NCI-H524 (cell line): ENCODE measurements at places on chromosomes 2 and 18.
A peak's percentile ranks its signal among the peaks of the same experiment; 100 is the strongest.

GRCh38 chr2:234701421-234701820 lies 204.5 kb upstream of the ARL4C start:
- no peak for DNase-seq

DNA sequence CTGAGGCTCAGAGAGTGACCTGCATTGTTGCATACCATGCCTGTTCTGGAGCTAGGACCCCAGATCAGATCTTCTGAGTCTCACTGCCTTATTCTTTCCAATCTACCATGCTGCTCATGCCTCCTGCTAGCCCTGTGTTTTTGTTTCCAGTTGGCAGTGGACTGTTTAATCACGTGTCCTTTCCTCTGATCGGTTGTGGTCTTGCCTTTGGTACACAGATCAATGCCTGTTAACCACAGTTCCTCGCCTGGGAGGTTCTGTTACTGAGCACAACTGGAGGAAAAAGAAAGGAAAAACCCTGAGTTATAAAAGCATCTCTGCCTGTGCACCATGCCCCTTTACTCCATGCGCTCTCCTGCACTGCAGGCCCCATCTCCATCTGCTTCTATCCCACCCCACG lies 329.1 kb downstream of the SETBP1 start:
- no peak for DNase-seq

DNA sequence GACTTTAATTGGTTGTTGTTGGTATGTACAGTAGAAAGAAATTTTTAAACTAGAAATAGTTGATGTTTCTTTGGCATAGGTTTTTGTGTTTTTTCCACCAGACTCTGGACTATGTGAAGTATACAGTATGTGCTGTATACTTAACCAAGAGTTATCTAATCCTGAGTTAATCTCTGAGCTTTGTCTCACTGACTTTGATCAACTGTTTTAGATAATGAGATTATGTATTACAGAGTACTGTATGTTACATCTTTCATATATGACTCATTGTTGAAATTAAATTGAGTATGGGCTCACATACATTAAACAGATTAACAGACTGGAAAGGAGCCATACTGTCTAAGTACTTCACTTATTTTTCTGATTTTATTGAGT lies 38.0 kb downstream of the ACTR2 start:
- no peak for DNase-seq

- DNase-seq = no peak
These were observed 542.1 kb upstream of the SYT4 start for GRCh38 chr18:43819397-43819796.

DNA sequence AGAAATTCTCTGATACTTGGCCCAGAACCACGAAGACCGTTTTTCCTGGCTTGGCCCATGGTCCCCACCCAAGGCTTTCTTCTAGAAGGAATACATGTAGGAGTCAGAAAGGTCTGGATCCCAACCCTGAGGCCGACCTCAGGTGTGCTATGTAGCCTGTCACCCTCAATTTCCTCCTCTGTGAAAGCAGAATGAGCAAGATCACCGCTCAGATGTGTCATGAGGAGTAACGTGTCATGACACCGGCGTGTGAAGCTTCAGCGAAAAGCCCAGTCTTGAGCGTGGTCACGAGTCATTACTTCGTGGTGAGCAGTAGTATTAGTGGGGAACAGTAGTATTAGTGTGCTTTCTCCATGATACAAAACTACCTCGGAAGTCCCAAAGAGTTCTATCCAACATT lies 103.4 kb downstream of the ALPK2 start:
- DNase-seq = no peak

- peak; percentile 26 for DNase-seq
These were observed 143.2 kb upstream of the SETBP1 start for GRCh38 chr18:44537526-44537925.

DNA sequence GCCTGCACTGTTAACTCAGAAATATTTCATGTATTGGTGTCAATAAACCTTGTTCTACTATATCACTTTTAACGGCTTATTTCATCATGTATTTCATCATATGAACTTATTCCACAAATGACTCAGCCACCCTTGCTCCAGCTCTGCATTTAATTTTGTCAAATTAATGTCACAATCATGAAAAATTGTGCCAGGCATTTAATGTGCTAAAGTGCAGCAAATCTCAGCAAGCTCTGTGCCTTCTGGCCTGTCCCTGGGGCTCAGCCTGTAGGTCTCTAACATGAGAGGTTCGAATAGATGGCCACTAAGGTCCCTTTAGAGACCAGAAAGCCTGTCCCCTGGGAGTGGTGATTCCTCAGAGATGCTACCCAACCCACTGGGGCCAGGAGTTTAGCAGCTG lies 28.6 kb downstream of the BOD1L2 start:
- DNase-seq = no peak

GRCh38 chr2:102181919-102182635 lies 4.7 kb upstream of the IL1RL2 start:
- DNase-seq = peak; percentile 0

GRCh38 chr18:72456802-72457201 lies 87.3 kb downstream of the CBLN2 start:
- DNase-seq = no peak

DNA sequence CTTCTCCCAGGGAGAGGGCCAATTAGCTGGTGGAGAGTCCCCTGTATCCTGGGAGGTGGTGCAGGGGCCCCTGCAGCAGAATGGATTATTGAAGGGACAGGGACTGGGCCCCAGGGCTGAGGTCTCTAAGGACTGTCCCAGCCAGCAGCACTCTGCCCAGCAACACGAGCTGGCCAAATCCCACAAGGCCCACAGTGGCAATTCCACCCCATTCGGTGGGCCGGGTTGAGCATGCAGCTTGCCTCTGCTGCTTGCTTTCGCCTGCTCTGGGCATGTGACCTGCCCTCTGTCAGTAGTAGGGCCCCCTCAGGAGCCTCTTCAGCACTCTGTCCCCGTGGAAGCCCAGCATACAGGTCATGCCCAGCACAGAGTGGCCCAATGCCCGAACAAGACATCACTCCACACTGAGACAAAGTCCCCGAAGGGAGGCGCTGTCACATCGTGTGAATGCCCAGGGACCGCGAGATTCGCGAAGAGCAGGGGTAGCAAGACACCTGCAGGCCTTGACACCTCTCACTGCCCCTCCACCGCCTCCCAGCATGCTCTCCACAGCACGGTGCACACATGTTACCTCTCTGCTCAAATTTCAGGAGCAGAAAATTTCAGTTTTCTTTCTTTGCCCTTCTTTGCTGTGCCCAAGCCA lies 65.4 kb downstream of the CRACDL start:
- no peak for DNase-seq

GRCh38 chr2:46666044-46666679 lies 186.8 kb downstream of the TMEM247 start:
- peak; percentile 50 for DNase-seq

DNA sequence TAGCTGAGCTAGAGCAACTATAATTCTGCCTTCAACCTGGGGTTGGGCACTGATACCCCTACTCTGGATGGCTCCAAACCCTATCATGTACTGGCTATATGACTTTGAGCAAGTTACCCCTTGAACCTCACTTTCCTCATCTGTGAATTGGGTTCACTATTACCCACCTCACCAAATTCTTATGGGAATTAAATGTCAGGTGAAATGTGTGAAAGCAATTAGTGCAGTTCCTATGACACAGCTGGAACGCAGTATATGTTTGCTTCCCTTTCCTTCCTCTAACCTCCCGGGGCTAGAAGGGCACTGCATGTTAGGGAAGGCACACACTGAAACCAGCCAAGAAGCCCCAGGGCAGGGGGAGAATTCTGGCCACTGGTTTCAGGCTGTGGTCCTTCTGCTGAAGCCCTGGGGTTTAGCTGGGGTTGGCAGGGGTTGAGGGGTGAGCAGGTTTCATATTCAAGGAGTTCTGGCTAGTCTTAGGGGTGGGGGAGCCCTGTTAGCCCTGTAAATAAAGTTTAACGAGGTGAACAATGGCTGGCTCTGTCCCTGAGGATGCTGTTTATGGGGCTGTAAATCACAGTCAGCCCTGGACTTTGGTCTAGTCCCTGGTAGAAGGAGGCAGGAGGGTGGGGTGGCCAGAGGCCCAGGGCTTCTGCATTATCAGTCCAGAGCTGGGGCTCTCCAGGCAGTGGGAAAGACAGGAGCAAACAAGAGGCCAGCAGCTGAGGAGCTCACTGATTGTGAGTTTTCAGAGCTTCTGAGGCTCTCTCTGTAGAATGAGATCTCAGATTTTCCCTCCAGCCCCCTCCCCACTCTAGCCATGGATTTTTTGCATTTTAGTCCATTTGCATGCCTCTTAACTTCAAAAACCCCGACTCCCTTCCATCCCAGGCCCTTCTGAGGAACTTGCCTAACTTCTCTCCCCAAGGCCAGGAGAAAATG lies 8.0 kb downstream of the PKDCC start:
- no peak for DNase-seq

GRCh38 chr2:103898561-103898960 lies 955.4 kb upstream of the POU3F3 start:
- DNase-seq = no peak

DNA sequence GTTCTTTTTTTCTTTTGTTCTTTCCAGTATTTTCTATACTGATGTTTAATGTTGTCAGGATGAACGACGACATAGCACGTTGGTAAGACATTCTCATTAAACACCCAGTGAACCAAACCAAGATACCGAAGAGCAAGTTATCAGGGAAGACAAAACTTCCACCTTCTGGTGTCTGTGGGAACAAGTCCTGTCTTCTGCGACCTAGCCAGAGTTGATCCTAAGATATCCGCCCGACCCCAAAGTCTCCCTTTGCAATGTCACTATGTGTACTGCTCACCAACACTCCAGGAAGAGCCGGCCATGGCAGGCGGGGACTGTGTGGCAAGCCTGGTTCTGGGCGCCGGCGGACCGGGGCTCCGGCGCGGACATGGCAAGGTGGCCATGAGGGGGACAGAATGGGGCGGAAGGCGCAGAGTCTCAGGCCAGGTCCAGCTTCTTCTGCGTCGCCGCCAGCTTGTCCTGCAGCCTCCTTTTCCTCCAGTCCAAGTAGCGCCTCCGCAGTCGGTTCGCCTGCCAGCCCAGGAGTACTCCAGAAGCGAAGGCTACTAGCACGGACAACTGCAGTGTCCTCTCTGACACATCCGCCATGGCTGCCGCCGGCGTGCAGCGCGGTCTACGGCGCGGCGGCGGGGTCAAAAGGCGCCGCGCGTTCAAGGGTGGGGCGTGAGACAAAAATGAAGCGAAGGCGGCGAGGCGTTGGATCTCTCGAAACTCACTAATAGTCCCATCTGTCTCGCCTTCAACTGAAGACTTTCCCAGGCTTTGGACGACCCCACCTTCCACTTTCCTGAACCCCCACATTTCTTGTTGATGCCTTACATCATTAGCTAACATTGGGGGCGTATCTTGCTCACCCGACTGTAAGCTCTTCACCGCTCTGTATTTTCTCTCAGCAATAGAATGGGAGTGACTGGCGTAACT lies at the start of gene MTLN:
TSS of gene MTLN (minus strand) at position 610 of the 921 bp plus-strand sequence. CDS start at position 588, 22 bp downstream.
- peak; percentile 46 for DNase-seq

- no peak for DNase-seq
These were observed 30.4 kb downstream of the PRKRA start for GRCh38 chr2:178420463-178420999.

GRCh38 chr18:22069916-22070315 lies 99.5 kb upstream of the GATA6 start:
- no peak for DNase-seq

GRCh38 chr2:16201848-16202247 lies 261.5 kb downstream of the MYCN start:
- peak; percentile 69 for DNase-seq

- DNase-seq = no peak
These were observed 7.3 kb upstream of the ID2 start for GRCh38 chr2:8674420-8675009.

DNA sequence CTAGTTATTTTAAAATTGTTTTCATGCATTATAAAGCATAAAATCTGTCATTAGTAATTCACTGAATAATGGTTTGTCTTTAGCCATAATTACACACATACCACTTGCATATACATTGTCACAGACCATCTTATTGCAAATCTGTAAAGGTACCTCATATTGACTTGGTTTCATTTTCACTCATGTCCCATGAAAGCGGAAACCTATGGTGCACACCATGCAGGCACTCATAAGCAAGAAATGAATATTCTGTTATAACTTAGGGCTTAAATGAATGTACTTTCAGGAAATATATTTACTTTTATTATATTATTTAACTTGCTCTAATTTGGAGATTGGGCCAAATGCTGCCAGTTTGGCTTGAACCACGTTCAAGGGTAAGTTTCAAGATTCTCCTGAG lies 29.2 kb upstream of the STK17B start:
- no peak for DNase-seq

DNA sequence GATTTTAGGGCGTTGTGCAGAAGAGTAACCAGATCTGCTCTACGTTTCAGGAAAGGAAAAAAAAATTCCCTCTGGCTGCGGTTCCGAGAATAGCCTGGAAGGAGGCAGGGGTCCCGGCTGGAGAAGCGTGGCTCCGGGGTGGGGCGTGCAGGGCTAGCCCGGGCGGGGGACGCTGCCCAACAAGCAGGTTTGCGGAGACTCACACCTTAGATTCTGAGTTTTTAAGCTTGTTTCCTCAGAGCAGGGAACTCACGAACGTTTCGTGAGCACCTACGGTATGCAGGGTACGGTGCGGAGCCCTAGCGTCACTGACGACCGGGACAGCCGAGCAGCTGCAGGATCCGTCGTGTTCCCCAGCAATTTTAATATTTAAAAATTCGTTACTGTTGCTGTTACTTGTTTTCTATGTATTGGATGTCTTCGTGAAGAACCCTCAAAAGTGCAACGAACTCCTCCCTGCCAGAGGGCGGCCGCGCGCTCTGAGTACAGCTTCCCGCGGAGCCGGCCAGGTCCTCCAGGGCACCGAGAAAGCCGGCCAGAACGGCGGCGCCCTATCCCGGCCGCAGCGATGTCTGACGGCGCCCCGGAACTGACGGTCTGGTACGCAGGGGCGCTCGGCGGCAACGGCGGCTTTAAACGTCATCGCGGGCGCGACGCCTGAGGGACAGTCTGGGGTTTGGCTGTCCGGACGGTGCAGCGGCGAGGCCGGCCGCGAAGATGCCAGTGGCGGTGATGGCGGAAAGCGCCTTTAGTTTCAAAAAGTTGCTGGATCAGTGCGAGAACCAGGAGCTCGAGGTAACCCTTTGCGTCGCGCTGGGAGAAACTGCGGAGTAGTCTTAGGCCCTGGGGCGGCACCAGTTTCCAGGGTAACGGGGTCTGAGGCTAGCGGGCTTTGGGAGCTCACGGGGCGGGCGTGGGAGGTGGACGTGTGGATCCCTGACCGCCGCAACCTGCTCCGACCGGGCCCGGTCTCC lies at the start of gene COPS8:
TSS of gene COPS8 (plus strand) at position 642 of the 974 bp plus-strand sequence. CDS start at position 718, 76 bp downstream.
- DNase-seq = peak; percentile 52

GRCh38 chr2:176101216-176101830 lies 1.7 kb downstream of the HOXD12 start:
- no peak for DNase-seq

GRCh38 chr2:152523091-152523490 lies 188.1 kb downstream of the FMNL2 start:
- no peak for DNase-seq

DNA sequence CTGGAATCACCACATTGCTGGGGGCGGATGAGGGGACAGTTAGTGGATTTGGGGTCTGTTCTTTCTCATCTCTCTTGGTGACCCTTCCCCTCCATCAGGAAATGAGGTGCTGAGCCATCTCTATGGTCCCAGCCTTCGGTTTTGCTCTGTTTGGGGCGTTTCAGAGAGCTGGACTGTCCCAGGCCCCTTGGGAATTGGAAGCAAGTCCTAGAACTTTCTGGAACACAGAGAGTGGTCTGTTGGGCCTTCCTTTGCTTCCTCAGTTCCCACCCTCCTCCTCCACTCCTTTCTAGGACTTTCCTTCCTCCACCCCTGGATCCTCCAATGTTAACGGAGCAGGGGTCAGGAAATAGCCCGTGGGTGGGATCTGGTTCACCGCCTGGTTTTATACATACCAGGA lies 17.0 kb downstream of the RRM2 start:
- no peak for DNase-seq

- DNase-seq = no peak
These were observed 18.2 kb upstream of the CRIM1 start for GRCh38 chr2:36337354-36337753.

- DNase-seq = no peak
These were observed 48.9 kb upstream of the ASXL2 start for GRCh38 chr2:25926984-25927756.
